ENCODE measurements at places on chromosomes 1 and 21.

DNA sequence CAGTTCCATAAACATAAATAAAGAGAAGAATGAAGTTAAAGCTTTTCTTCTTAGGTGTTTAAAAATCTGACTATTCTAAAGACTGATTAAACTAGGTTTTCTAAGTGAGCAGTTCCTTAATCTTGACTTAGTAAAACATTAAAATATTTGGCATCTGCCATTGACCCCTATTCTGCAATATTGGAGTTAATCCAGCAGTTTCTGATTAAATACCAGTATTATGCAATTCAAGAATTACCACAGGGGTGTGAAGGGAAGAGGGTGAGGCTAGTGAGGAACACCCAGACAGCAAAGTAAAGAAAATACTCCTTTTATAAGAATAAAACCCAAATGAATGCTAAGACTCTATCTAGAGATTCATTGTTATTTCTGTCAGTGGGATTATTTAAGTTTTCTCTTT, 40.9 kb downstream of the CLIC4 start:
- DNase-seq, result no peak

- peak; percentile 19 for DNase-seq
Observed at GRCh38 chr1:211606914-211607753, 28.2 kb upstream of the SLC30A1 start.

DNA sequence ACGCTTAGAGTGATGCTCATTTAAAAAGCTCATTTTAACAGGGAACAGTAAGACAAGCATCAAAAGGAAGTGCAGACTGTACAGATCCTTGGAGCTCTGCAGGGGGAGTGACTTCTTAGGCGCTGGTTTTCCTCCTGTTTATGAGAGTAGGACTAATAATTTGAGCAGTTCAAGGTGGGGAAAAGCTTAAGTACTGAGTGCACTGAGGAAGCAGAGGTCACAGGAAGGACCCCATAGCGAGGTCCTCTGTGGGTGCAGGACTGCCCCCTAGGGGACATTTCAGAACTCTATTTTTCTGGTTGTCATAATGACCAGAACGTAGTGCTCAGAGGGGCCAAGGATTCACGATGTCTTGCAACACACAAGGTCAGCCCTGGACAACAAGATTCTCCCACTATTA, 112.1 kb downstream of the HLCS start:
- peak; percentile 14 for DNase-seq

GRCh38 chr1:162285149-162285561, 91.5 kb downstream of the SPATA46 start:
- DNase-seq, result no peak

DNA sequence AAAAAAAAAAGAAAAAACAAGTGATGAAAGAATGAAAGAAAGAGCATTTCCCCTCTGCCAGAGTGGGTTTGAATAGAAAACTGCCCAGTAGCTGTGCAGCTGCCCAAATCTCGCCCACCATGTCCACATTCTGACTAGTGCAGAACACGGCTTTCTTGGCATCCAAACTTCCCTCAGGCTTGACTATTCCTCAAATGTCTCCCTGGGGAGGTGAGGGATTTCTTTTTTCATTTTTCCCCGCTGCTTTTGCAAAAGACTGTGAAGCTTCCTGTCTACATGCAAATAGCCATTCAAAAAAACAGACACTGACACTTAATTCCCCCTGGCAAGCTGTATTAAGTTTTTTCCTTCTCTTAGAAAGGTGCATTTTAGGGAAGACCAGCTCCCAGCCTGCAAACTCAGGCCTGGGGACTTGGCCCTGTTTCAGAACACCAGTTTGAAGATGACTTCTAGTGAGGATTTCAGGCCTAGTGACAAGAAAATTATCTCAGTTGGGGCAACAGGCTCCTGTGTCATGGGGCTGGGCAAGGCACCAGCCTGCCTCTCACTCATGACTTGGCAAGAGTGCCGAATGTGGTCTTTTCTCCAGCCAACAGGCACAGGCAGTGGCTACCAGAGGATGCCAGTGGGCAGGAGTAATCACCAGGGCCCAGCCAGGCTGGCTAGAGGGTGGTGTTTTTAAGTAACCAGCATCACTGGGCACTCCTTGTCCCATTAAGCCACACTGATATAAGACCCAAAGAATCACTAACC, 178.1 kb upstream of the NFIA start:
- DNase-seq, result no peak

DNA sequence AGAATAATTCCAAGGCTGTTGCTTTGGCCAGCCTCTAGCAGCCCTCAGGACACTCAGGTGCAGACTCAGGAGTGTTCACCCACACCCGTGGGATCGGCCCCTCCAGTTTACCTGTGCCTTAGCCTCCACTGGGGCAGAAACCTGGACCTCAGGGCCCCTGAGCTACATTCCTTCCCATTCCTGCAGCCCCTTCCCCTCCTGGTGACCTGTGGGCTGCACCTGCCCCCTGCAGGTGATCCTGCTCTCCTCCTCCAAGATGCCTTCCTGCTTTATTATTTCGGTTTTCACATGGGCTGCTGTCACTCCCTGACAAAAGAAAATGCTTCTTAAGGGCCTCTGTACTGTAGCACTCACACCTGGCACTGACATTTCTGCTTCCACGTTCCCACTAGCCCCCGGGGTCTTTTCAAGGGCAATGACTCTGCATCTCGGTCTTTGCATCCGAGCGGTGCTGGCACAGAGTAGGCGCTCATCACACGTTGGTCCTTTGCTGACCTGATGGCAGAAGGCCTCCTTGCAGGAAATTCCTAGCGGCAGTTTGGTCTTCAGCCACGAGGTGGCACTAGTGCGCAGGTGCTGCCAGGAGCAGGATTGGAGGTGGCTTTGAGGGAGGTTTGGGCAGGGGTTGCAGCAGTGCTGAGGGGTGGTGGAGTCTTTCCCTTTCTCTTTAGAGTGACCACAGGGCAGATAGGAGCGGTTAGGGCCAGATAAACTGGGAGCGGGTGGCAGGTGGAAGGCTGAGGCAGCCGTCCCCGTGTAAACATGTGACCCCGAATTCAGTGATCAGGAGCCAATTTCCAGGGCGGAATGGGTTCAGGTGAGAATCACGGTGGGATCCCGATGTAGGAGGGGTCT, 25.3 kb upstream of the ETV3 start:
- peak; percentile 57 for DNase-seq

GRCh38 chr1:178870944-178871343, at the start of gene ANGPTL1:
Gene ANGPTL1 (minus strand): TSS chr1:178871077. CDS start chr1:178865776, 5,301 bp downstream.
- DNase-seq, result no peak

DNA sequence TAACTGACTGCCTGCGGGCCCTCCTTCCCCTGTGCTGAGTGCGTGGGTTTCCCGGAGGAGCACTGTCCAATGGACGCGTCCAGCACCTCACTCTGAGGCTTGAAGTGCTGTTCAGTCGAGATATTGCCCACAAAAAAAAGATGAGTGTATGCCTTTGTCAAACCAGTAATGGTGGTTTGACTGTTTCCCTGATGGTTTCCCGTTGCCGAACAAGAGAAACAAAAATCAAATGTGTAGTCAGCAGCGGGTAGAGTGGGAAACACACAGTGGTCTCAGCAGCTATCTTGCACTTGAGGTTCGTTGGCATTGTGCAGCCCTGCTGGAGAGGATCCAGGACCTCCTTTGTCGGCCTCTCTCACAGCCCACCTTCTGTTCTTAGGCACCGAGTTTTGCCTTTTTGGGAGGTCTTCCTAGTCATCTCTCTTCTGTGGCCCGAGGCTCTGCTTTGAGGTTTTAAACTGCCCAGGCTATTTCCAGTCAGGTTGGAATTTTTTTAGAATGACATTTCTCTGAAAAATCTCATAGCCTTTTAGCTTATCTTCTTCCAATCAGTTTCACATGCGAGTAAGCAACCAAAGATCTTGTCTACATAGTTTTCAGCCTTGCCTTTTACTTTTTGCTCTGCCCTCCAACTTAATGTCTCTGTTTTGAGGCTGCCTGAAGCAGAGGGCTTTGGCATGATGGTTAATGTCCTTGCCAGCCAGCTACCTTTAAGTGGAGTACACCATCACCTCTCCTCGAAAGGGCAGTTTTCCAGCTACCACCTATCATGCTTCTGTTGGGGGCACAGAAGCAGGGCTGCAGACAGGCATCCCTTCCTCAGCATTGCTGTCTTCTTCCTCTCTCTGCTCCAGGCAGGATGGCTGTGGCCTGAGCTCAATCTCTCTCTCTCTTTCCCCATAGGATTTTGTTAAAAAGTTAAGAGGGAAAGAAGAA, 132.3 kb downstream of the URB2 start:
- no peak for DNase-seq

GRCh38 chr1:177600936-177601335, 368.9 kb downstream of the SEC16B start:
- no peak for DNase-seq

- DNase-seq, result peak; percentile 11
Observed at GRCh38 chr1:186828611-186829454, at the start of gene PLA2G4A. Gene PLA2G4A (plus strand): TSS chr1:186828949. CDS start chr1:186854355, 25,406 bp downstream.

- no peak for DNase-seq
Observed at GRCh38 chr1:230464671-230465070, 38.5 kb upstream of the PGBD5 start.

- DNase-seq, result no peak
Observed at GRCh38 chr1:160868141-160868540, 5.5 kb upstream of the CD244 start.

GRCh38 chr1:244788493-244789275, 46.8 kb upstream of the COX20 start:
- no peak for DNase-seq

DNA sequence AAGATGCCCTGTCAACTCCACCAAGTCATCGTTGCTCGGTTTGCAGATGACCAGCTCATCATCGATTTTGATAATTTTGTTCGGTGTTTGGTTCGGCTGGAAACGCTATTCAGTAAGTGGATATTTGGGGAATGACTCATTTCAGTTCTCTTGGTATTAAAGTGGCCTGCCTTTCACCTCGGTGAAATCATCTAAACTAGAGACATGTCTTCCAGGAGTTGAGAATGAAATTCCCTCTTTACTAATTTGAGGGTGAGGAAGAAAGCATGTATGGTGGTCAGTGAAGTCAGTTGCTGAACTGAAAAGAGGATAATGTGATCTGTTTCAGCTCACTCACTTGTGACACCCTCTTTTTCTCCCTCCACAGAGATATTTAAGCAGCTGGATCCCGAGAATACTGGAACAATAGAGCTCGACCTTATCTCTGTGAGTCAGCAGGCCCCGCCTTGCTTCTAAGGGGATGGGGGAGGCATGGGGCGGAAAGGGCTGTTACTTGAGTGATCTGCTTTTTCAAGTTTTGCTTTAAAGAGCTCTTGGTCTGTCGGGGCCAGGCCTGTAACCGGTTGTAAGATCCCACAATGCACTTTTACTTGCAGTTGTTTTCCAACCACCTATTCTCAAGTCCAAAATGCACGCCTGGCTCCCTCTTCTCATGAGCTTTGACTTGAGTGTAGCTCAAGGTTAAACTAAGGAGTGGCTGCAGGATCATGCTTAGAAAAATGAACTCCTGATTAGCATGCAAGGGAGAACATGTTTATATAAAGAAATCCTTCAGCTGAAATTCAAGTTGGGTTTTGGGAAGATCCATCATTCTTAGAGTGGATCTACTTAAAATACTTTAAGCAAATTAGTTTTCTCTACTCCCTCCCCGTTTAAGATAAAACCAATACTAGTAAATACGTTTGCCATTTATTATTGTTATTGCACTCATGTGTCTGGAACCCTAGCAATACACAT, 59.8 kb downstream of the CAPN2 start:
- no peak for DNase-seq

DNA sequence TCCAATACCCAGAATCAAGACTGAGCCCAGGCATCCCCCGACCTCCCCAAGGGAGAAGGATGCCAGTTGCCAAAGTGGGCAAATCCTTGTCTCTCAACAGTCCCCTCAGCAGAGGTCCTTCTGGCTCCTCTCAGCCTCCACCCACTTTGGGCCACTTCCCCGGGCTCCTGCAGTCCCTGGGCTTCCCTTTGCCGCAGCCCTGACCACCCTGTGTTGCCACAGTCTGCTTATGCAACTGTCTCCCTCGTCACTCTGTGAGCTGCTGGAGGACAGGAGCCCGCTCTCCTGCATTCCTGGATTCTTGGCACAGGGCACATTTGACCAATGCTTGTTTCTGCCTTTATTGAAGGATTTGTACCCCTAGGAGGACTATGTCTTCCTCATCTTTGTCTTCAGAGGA, 2.9 kb upstream of the LRP8 start:
- DNase-seq, result no peak

GRCh38 chr1:31181515-31182343, 58.0 kb downstream of the NKAIN1 start:
- no peak for DNase-seq

GRCh38 chr21:40299451-40299850, 432.2 kb downstream of the PCP4 start:
- DNase-seq, result no peak

GRCh38 chr1:201619513-201619912, 80.6 kb downstream of the NAV1 start:
- DNase-seq, result no peak

DNA sequence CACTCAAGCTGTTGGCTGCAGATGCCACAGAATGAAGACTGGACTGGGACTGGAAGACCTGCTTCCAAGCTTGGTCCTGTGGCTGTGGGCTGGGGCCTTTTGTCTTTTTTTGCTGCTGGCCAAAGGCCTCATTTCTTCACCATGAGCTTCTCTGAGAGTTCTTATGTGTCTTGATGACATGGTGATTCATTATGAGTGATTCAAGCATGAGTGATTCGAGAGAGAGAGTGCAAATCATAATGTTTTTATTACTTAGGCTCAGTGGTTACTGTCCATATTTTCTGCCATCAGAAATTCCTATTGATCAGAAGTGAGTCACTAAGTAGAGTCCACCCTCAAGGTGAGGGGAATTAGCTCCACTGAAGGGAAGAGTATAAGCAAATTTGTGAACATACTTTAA, 94.0 kb downstream of the PCP4 start:
- no peak for DNase-seq

DNA sequence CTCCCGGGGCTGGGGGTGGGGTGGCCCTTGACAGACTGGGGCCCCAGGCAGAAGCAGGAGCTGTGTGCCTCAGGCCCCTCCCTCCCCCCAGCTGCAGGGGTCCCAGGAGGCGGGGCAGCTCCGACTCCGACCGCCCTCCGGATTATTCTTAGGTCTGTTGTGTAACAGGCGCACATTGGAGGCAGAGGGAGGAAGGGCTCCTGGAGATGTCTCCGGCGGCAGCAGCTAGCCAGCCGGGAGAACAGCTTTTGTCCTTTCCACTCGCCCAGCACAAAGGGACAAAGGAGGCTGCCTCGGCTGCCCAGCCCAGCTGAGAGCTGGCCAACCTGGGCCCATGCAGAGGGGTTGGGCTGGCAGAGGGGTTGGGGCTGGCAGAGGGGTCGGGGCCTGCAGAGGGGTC, 29.7 kb upstream of the PLCH2 start:
- no peak for DNase-seq

- no peak for DNase-seq
Observed at GRCh38 chr1:223246476-223247112, 103.5 kb upstream of the TLR5 start.

- no peak for DNase-seq
Observed at GRCh38 chr1:96296991-96297390, 424.6 kb upstream of the PTBP2 start.

DNA sequence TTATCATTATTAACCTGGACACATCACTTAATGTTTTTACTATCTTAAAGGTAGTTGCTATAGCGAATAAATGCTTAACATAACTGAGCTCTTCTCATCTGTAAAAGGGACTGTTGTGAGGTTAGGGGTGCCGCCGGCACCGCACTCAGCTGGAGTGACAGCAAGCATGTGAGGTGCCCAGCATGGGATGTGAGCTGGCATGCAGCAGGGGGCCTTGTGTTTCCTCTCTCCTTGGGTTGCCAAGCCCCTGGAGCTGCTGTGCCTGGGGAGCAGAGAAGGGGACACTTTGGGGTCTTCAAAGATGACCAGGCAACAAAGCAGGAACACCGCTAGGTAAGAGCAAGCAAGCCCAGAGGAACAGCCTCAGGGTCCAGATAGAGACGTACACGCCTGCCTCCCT, 2.1 kb upstream of the ZC3H12A start:
- DNase-seq, result no peak
